ENCODE measurements at places on chromosomes 7 and 10.

DNA sequence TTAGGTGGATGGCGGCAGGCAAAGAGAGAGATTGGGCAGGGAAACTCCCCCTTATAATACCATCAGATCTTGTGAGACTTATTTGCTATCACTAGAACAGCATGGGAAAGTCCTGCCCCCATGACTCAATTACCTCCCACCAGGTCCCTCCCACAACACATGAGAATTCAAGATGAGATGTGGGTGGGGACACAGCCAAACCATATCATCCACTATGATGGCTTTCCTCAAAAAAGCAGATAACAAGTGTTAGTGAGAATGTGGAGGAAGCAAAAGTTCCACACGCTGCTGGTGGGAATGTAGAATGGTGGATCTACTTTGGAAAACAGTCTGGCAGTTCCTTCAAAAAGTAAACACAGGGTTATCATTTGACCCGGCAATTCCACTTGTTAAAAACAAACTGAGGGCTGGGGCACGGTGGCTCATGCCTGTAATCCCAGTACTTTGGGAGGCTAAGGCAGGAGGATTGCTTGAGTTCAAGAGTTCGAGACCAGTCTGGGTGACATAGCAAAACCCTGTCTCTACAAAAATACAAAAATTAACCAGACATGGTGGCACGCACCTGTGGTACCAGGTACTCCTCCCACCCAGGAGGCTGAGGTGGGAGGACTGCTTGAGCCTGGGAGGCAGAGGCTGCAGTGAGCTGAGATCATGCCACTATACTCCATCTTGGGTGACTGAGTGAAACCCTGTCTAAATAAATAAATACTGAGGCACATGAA lies 161.4 kb upstream of the EEPD1 start:
- DNase-seq: no peak

DNA sequence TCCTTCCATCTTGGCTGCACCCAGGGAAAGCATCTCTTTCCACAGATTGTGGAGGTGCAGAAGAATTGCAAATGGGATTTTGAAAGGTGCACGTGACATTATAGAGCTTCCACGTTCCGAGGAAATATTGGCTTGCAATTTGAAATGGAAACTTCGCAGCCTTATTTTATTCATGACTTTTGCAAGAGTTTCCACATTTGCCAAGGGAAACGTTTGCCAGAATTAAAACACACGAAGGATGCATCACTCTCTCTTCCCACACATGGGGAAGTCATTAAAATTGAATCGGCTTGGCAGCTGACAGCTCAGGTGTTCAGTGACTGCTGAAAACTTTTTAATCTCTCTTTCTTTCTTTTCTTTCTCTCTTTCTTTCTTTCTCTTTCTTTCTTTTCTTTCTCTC lies 475.4 kb upstream of the IGFBP3 start:
- DNase-seq: no peak

DNA sequence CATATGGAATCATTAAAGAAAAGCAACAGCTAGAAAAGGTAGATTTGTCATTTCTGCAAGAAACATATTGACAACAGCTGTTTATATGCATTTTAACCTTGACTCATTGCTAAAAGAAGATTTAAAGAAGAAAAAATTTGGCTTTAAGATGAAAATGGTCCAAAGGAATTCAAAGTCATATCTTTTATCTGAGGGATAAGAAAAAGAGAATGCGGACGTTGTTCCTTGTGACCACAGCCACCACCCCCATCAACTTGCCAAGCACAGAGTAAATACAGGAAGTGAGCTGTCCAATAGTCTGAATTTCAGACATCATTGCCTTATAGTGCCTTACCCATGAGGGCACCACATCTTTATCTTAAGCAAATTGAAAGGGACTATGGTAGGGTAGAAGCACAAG lies 7.3 kb upstream of the CRPPA start:
- DNase-seq: no peak

DNA sequence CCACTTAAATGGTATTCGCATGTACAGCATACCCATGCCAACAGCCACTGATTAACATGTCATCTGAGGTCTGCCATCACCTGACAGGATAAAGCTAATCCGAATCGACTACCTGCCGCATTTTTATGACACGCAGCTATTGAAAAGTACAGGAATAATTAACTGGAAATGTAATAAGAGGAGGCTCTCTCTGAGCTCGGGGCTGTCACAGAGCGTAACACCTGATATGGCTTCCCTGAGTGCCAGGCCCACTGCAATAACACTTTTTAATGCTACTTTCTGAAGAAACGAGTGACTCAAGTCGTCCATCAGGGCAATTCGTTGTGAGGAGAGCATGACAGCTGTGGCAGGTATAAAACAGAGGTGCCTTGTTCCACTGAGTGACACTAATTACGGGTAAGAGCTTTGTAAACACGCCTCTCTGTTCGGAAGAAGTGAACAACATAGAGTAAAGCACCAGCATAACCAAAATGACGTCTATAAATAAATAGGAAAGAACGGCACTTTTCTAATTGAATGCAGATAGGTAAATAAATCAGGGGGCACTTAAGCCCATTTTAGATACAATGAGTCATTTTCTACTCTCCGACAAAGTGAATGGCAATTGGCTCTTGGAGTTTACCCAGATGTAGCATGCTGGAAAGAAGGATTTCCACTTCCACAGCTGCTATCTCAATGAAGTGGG lies 56.5 kb upstream of the CREB5 start:
- DNase-seq: no peak

- no peak for DNase-seq
These were observed 790.7 kb downstream of the TNS3 start for GRCh38 chr7:46791188-46791587.

DNA sequence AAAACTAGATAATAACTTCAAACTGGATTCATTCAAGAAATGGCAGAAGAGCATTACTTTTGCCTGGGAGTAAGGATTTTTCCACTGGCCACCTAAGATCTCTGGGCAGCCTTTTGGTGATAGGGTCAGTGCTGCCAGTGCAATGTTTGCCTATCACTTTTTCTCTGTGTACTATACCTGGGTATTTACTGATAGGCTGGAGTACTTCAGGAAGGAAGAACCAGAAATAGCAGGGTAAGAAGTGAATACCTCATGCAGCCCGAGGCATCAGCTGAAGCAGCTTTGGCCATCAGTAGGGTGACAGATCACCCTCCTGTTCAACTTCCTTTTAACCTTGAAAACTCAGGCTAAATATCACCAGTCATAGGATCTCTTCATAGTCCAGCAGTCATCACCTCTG lies 5.5 kb upstream of the PAPSS2 start:
- no peak for DNase-seq

- DNase-seq: no peak
These were observed 260.6 kb upstream of the MAGI2 start for GRCh38 chr7:79714081-79714480.

DNA sequence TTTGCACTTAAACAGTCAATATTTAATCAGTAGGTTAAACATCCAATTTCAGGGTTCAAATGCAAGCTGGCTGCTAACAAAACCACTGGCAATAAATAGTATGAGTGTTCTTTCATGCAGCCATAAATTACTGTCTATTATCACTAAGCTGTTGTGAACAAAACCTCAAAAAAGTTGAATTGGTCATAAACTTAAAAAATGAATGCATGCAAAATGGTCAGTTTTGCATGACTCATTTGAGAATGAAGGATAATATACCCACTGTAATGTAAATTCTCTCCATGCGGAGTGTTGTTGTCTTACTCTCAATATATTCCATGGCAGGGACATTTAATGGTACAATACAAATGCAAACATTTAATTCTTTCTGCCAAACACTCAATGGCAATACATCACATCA lies 226.4 kb downstream of the MAGI2 start:
- no peak for DNase-seq

DNA sequence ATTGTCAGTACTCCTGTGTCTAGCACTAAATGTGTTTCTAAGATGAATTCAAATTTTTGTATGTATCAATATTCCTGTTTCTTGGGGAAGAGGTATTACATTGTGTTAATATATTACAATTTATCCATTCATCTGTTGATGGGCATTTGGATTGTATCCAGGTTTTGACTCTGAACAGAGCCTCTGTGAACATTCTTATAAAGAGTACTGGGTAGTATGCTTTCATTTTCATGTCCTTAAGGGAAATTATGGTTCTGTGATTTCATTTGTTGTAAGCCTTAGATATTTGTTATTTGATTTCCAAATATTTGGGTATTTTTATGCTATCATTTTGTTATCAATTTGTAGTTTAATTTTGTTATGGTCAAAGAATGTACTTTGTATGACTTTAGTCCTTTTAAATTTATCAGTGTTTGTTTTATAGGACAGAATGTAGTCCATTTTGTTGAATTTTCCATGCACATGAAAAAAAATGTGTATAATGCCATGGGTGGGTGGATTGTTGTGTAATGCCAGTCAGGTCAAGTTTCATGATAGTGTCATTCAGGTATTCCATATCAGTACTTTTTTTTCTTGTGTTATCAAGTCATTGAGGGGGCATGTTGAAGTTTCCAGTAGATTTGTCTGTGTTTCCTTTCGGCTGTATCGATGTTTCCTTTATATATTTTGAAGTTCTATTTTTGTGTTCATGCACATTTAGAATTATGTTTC lies 38.4 kb downstream of the STAM start:
- no peak for DNase-seq

DNA sequence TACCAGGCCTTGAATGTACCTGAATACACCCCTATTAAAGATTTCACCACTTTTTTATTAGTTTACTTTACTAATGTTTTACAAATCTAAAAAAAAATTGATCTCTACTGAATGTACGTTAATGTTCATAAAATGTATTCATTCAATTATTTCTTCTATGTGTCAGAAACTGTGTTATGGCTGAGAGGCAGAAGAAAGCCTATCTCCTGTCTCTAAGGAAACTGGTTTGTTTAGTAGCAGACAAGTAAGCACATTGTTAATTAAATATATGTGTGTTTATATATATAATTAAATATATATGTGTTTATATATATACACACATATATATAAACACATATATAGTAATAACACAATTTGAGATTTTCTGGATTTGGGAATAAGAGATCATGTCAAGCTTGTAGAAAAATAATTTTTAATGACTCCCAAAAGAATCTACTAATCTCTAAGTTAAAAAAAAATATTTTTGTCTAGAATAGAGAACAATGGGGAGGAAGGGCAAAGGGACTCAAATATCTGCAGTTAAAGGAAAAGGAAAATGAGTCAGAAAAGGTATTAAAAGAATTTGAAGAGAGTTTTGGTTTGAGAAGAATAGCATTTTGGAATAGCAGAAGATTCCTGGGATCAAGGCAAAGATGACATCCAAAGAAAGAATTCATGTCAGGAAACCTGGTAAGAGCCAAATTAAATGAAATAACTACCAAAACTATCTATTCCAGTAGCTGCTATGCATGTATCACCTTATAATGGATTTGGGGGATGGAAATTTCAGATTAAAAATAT lies 92.1 kb downstream of the CH25H start:
- no peak for DNase-seq

DNA sequence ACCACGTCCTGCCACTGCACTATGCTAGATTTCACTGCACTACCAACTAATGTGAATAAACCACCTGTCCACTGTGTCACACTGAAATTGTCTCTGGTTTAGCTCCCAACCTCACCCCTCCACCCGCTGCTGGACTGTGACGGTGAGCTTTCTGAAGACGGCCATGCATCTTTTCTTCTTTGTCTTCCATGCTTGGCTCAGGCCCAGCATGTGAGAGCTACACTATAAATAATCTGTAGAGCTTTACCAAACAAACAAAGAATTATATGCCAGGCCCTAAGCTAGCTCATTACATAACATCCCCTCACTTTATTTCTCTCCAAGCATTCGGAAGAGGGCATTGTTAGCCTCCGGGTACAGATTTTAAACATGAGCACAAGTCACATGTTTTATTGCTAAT lies 633.2 kb downstream of the TNS3 start:
- no peak for DNase-seq

GRCh38 chr10:42932116-42932515 lies 144.8 kb upstream of the RET start:
- no peak for DNase-seq

- no peak for DNase-seq
These were observed 1040.2 kb upstream of the SORCS1 start for GRCh38 chr10:108204528-108205305.

DNA sequence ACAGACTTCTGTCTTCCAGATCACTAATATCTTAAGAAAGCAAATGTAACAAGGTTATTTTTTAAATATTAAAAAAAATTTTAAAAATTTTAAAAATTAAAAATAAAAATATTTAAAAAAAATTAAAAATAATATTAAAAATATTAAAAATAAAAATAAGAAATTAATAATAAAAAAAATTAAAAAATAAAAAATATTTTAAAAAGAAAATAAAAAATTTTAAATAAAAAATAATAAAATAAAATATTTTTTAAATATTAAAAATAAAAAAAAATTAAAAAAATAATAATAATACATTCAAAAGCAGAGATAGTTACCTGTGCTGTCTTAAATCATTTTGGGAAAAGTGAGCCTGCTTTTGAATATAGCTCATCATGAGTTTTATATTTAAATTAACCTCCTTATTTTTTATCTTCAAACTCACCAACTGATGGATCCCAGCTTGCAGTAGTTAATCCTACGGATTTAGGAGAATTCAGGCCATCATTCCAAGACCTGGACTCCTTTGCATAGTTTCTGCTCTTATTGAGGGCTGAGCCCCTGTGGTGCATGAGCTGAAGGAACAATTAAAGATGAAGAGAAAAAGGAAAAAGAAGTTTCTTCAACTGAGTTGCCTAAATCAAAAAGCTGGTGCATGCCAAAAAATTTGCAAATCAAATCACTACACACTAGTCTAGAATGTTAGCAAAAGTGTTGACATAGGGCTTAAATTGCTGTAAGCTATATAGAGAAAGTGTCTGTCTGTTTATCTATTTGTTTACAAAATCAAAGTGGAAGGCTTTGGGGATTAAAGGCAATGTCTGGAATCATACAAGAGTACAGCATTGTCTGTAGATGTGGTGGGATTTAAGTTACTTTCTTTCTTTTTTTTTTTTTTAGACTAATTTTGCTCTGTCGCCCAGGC lies 50.5 kb upstream of the ZNF438 start:
- no peak for DNase-seq

DNA sequence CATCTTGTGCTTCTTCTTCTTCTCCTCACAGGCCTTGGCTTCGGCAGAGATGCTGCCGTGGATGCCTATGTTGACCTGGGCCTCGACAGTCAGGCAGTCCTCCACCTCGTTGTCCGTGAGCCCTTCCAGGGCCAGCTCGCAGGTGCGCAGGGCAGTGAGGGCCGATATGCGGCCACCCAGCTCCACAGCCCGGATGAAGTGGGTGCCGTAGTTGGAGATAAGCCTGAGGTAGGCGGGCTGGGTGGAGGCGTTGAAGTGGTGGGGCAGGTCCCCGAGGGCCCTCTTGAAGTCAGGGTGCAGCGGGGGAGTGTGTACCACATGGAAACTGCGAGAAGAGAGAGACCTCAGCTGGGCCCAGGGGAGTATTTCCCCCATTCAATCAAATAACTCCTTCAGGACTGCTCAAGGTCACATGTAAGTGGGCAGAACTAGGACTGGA lies 3.7 kb downstream of the PRF1 start:
- DNase-seq: no peak

DNA sequence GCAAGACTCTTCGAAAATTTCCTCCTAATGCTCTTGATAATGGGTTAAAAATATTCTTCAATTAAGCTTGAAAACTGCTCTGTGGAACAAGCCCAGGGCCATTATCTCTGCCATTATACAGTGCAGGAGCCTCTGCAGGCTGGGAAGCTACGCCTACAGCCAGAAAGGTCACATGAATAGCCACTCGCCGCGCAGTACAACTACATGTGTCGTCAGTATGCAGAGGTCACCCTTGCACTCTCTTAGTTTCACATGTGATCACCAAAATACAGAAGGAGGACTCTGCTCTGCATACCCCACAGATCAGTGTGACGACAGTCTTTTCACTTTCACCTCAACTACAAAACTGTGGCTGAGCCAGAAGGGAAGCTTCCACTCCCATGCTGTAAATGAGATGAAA lies 141.8 kb upstream of the C1QL3 start:
- DNase-seq: no peak

GRCh38 chr7:33250421-33250871 lies 121.1 kb downstream of the BBS9 start:
- DNase-seq: no peak
